Osteocyte (in vitro differentiated cells): ENCODE measurements at places on chromosomes 2 and 18. TPM values are rescaled to one million over a fixed set of nuclear protein-coding genes. Genes with fewer than 3 reads are reported as not detected.

SGO2 gene
- total RNA-seq = 5.2 and 5.7 TPM in 2 replicates

DNA sequence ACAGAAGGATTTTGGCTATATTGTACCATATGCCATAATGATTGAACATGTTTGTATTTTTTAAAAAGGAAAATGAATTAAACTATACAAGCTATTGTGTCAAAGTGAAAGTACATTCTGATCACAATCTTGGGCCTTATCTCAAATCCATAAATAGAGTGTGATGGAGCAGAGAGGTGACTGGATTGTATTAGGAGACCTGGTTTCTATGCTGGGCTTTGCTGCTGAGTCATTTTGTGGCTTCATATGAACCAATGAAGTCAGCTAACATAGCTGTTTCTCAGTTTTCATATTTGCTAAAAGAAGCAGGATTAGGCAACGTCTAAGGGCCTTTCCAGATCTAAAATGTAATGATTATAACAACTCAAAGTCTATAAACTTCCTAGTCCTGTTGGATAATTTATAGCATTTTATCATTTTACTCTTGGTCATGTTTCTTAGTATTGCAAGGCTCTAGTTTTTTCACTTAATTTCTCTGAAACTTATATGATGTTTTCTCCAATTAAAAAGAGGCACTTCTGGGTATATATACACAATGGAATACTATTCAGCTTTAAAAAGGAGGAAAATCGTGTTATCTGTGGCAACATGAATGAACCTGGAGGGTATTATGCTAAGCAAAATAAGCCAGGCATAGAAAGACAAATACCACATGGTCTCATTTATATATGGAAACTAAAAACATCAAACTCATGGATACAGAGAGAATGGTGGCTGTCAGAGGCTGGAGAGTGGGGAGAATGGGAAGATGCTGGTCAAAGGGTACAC, 112.3 kb downstream of the MEP1B start:
- no peak for DNase-seq

DNA sequence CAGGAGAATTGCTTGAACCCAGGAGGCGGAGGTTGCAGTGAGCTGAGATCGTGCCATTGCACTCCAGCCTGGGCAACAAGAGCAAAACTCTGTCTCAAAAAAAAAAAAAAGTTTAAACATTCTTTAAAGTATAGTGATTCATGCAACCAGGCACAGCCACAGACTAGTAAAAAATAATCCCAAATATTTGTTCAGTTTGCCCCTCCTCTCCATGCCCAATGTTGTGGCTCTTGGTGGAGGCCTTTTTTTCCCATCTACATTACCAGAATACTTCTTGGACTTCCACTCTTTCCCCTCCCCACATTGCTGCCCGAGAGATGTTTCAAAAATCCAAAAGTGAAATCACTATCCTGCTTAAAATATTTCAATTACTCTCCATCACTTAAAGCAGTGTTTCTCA, 5.1 kb upstream of the MALT1 start:
- DNase-seq = no peak

DNA sequence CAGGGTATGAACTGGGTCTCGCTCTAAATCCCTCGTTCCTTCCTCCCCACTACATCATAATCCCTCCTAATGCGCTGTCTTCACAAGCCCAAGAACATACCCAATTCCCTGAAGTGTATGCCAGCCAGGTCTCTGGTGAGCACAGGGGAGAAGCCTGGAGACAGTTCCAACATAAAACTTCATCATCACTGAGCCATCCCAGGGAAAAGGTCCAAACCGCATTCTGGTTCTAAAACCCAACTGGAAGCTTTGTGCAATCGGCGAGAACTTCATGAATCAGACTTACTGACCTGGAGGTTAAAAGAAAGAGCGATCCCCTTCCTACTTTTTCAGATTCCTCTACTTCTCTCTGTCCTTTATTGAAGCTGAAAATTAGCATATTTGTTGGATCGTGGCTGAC, 132.7 kb downstream of the ALPK2 start:
- no peak for DNase-seq

GRCh38 chr2:152437276-152438108, 102.5 kb downstream of the FMNL2 start:
- no peak for DNase-seq

- no peak for DNase-seq
Observed at GRCh38 chr2:19059076-19059475, 299.3 kb downstream of the OSR1 start.

CROCC2 gene
- not detected in 2 replicates for total RNA-seq

CNDP1 gene
- not detected in 2 replicates for total RNA-seq

DNA sequence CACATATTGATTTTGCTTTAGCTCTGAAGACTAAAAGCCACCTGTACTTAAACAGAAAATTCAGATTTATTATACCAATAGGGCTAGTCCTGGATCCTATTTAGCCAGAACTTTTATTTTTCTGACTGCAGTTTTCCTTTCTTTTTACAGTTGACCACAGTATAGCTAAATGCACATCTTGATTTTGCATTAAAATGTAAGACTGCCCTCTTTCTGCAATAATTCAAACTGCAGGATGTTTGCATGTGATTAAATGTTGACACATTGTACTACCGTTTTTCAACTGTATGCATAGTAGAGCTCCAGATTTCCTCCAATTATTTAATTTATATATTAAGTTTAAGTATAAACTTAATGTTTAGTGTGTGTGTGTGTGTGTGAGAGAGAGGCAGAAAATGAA, 1262.9 kb downstream of the SUCLG1 start:
- no peak for DNase-seq

LYG2 gene
- total RNA-seq = not detected in 2 replicates

- DNase-seq = no peak
Observed at GRCh38 chr2:29035016-29035745, 39.1 kb downstream of the PCARE start.

- DNase-seq = no peak
Observed at GRCh38 chr18:63105636-63106316, 213.8 kb downstream of the BCL2 start.

CFAP221 gene
- not detected in 2 replicates for total RNA-seq

- no peak for DNase-seq
Observed at GRCh38 chr2:7627583-7627982, 710.4 kb downstream of the RNF144A start.

CHST10 gene
- 14.4 and 17.3 TPM in 2 replicates for total RNA-seq

IL1RL1 gene
- total RNA-seq = not detected in 2 replicates

RAX gene
- not detected in 2 replicates for total RNA-seq

CHRNG gene
- not detected in 2 replicates for total RNA-seq

CRYGD gene
- not detected in 2 replicates for total RNA-seq

GRCh38 chr2:181273986-181274385, 183.2 kb upstream of the ITGA4 start:
- no peak for DNase-seq

- DNase-seq = no peak
Observed at GRCh38 chr2:148913492-148913891, 38.5 kb downstream of the KIF5C start.

KLHL29 gene
- 5.0 and 5.2 TPM in 2 replicates for total RNA-seq

GRCh38 chr18:5746844-5747243, 148.5 kb downstream of the TMEM200C start:
- DNase-seq = no peak

- DNase-seq = no peak
Observed at GRCh38 chr2:169933124-169933711, 106.0 kb downstream of the UBR3 start.

C2orf49 gene
- 19.3 and 20.7 TPM in 2 replicates for total RNA-seq

- no peak for DNase-seq
Observed at GRCh38 chr18:50507120-50507590, 52.7 kb upstream of the MAPK4 start.

- peak; percentile 65 for DNase-seq
Observed at GRCh38 chr2:71463342-71463654, 9.9 kb downstream of the DYSF start.

DNA sequence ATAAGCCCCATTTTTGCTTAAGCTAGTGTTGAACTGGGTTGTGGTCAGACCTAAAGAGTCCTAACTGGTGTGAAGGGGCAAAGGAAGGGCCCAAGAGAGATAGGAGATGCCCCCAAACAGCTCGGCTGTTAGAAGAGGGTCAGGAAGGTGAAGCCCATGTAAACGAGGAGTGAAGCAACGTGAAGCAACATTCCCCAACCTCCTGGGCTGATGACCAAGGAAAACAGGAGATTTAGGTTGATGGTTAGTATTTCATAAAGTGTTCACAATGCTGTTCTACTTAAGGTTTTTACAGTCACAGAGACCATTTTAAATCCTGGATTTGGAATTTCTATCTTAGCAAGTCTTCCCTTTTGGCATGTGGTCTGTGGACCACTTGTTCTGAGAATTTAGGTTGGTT, 144.0 kb upstream of the SERPINE2 start:
- DNase-seq = no peak

DNA sequence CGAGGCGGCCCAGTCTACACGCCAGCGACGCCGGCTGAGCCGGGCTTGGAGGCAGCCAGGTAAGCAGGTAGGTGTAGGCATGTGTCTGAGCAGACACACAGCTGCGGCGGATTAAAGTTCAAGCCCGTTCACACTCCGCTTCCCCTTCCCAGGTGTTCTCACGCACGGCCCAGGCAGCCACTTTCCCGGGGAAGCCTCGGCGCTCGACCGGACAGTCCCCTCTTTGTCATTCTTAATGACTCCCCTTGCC, 367 bp downstream of the TGFA start:
- no peak for DNase-seq

SOWAHC gene
- 11.8 and 12.7 TPM in 2 replicates for total RNA-seq

- no peak for DNase-seq
Observed at GRCh38 chr2:101064868-101065549, 62.9 kb downstream of the RPL31 start.
